A549 (cell line): ENCODE measurements at places on chromosomes 7 and 10. TPM values are rescaled to one million over a fixed set of nuclear protein-coding genes. Genes with fewer than 3 reads are reported as not detected.
A peak's percentile ranks its signal among the peaks of the same experiment; 100 is the strongest.

- no peak for DNase-seq
Observed at GRCh38 chr10:4183761-4184261, 398.8 kb upstream of the KLF6 start.

GRCh38 chr7:66748791-66749190, 8.3 kb downstream of the RABGEF1 start:
- no peak for DNase-seq

- DNase-seq, result peak; percentile 78
Observed at GRCh38 chr7:94907026-94907810, at the start of gene PPP1R9A. PPP1R9A (plus strand) TSS chr7:94907594; CDS start chr7:94910114, 2,520 bp downstream.

Gene CCDC3
- 0.73 to 0.94 TPM (median 0.79 TPM) in 3 replicates for polyA plus RNA-seq

GRCh38 chr10:72010234-72010973, 46.2 kb downstream of the CHST3 start:
- no peak for DNase-seq

Gene CHN2
- polyA plus RNA-seq, result not detected in 3 replicates

DNA sequence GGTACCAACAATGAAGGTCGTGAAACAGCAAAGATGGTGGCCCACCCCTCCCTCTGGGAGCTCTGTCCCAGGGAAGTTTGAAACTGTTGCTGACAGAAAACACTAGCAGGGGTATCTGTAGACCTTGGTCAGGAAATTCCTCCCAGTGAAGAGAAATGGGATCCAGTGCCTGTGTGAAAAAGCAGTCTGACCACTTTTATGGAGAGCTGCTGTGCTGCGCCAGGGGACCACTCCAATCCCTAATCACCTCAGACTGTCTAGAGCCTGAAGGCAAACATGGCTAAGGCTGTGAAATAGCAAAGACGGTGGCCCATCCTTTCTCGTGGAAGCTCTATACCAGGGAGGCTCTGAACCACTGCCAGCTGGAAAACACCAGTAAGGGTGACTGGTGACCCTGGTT, 38.3 kb upstream of the TMEM140 start:
- no peak for DNase-seq

DNA sequence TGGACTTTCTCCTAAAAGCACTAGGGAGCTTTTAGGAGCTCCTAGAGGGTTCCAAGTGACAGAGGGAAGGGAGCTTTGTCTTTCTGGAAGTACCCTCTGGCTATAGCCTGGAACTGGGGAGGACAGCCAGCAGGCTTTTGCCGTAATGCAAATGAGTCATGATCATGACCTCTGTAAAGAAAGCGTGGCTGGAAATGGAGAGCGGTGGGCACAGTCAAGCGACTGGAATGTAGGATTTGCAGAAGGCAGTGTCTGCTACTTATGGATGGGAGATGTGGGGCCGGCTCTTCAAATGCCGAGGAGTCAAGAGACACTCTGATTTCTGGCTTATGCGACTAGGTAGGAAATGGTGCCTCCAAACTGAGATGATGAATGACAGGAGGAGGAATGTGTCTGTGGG, 34.6 kb upstream of the PLPP4 start:
- DNase-seq, result no peak

DNA sequence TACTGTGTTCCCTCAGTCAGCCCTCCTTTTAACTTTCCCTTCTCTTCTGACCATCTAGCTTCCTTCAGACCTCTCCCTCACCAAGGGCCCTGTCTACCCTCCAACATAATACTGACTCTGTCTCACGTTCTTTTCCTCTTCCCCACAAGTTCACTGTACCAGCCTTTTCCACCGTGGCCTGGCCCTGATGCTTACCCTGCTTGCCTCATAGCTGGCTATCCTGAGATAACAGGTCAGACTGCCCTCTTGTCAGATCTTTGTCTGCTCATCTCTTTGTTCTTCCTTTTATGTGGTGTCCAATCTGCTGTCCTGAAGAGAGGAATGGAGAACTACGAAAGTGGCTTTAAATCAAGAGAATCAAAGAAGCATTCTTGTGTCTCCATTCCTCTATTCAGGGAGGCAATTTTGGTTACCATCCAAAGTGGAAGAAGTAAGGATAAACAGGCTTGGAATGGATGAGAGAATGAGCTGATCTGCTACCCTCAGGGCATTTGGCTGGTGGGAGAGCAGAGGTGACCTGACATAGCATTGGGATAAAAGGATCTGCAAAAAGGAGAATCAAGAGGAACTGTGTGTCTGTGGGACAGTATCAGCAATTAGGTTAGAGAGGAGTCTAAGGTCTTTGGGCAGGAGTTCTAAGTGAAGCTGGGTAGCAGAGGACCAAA, 8.1 kb downstream of the BTAF1 start:
- DNase-seq, result no peak

DNA sequence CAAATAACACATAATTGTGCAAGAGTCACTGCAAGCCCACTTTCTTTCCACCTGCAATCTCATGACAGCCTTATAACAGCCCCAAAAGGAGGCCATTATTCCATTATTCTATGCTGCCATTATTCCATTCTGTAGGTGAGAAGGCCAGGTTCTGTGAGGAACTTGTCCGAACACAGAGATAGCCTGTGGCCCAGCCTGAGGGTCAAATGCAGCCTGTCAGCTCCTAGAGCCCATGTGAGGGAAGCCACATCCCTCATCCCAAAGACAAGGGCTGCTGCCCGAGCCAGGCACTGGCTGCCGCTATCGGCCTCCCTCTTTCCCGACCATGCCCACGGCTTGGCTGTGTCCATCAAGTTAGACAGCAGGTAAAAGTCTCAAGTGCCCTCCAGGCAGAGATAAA, 24.1 kb upstream of the C10orf71 start:
- DNase-seq, result no peak

DNA sequence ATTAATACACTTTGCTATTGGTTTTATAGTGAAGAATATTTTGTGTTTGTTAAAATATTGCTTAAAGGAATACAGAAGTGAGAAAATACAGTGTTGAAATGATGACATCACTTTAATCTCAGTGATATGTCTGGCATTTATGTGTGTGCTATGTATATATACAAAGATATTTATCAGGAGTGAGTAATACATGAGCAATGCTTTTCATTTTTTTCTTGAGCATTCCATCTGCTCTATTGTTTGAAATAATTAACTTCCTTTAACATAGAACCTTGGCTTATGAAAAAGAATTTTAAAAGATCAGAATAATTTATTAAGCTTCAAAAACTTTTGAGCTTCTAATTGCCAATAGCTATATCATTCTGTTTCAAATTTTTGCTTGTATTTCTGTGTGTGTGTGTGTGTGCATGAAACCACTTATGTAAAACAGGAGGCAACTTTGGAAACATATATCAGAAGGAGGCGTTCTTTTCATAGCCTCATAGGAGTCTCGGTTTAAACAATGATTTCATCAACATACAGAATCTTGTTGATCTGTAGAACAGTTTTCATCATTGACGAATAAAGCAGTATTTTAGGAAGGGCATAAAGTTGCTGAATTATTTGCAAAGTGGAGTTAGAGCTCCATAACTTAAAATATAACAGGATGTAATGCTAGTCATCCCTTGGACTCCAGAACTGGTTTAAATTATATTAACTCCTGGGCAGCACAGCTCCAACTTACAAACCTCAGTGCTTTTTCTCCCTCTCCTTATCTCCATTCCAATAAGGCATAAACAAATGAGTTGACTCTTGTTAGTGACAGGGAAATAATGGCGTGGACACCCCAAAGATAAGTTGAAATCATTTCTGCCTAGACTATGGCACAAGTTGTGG, 228.4 kb upstream of the DGKB start:
- peak; percentile 6 for DNase-seq

GRCh38 chr7:71238581-71239295, 106.8 kb downstream of the GALNT17 start:
- DNase-seq, result no peak

Gene CCT6A
- polyA plus RNA-seq, result 334 to 378 TPM (median 337 TPM) in 3 replicates

DNA sequence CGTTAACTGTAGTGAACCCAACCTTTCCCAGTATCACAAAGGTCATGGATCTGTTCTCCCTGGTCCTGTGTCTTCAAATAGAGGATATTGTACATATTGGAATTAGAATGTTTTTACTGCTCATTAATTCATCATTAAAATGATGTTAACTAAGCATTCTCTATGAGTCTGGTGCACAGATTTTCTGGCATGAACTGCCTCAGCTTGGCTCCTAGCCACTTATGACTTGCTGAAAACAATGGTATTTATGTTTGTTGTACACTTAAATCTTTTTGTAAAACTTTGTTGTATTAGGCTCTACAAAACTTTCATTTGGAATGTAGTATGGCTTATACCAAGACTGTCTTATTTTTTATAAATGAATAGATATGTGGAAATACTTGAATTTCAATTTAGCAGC, 329.4 kb downstream of the TFEC start:
- no peak for DNase-seq

GRCh38 chr10:13913897-13914296, 327.1 kb downstream of the PRPF18 start:
- no peak for DNase-seq

DNA sequence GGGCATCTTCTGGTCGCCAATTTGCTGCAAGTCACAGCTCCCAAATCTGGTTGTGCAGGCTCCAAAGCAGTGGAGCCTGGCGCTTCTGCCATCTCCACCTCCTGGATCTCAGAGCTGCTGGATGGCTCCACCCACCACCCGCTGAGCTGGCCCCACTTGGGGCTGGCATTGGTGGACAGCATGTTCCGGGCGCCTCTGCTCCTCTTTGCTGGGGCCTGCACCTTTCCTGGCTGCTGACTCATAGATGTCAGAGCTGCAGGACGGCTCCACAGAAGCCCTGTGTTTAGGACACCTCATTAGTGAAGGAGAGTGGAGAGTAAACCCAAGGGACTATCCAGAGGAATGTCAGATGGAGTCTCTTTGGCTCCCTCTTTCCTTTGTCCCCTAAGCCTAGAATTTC, 27.4 kb downstream of the MAPK8 start:
- DNase-seq, result no peak

Gene TEX36
- polyA plus RNA-seq, result not detected in 3 replicates

DNA sequence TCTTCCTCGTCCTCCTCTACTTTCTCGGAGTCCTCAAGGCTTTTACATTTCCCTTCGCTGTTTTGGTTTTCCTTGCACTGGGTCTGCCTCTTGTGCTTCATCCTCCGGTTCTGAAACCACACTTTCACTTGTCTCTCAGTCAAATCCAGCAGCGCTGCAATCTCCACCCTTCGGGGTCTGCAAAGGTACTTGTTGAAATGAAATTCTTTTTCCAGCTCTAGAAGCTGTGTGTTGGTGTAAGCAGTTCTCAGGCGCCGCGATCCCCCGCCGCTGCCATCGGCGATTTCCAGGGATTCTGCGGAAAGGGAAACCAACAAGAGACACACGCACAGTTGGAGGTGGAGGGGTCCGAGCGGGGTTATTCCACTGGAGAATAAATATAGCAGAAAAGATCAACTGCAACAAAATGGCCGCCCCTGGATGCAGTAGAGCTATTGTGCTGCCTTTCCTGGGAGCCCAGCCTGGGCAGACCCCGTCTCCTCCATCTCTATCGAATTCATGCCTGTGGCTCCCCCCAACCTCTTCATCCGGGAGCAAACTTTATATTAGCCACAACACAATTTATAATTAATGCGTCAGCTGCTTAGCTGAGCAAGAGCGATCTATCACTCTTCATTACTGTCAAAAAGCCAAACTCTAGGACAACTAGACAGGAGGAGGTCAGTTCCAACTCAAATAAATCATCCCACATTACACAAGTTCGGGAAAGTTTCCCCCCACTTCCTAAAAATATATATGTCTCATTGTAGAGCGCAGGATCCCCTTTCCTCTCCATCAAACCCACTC, 1.1 kb downstream of the HOXA2 start:
- DNase-seq, result no peak

DNA sequence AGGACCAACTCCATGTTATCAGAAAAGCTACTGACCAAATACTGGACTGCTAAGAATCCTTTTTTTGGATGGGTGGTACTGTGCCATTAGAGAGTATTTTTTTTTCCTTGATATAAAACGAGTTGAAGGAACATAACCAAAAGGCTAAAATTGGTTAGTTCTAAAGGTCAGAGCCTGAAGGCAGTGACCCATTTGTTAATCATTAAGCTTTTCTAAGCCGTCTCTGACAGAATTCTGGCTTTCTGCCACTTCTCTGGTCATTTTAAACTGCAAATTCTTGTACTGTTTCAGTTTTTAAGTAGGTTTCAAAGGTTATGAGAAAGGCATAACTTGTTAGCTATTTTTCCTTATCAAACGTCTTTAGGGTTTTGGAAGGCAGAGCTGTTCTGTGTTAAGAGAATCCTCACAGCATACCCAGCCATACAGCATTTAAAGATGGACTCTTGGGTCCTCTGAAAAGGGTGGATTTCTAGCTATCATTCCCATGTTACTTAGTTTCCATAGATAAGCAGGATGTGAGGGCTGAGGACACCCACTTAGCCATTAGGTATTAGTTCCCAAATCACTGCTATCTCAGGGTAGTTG, 196.8 kb downstream of the RNLS start:
- peak; percentile 58 for DNase-seq

- peak; percentile 71 for DNase-seq
Observed at GRCh38 chr7:119270045-119270464, 1002.9 kb upstream of the KCND2 start.

- no peak for DNase-seq
Observed at GRCh38 chr7:36400606-36401005, 10.9 kb downstream of the ANLN start.

Gene NAT16
- 0.07 to 0.12 TPM in 2 of 3 replicates, not detected in the other for polyA plus RNA-seq

- no peak for DNase-seq
Observed at GRCh38 chr7:8932751-8933150, 499.3 kb downstream of the NXPH1 start.

Gene PAX4
- not detected in 3 replicates for polyA plus RNA-seq
